ENCODE measurements at places on chromosomes 2 and 18. TPM values are rescaled to one million over a fixed set of nuclear protein-coding genes. Genes with fewer than 3 reads are reported as not detected.

- peak; percentile 64 for DNase-seq
These were observed 47.7 kb upstream of the POMC start for GRCh38 chr2:25215948-25216679.

- no peak for DNase-seq
These were observed 93.6 kb upstream of the TMEM18 start for GRCh38 chr2:770776-771175.

Gene EPB41L3
- total RNA-seq = 22.5 TPM

Gene DAW1
- total RNA-seq = not detected

Gene CD8B2
- not detected for total RNA-seq

Data from right atrium auricular region (tissue), 2 donors.